ENCODE measurements at places on chromosomes 2 and 18. TPM values are rescaled to one million over a fixed set of nuclear protein-coding genes. Genes with fewer than 3 reads are reported as not detected.
A peak's percentile ranks its signal among the peaks of the same experiment; 100 is the strongest.

Gene RBM44
- total RNA-seq: 0.42 TPM

GRCh38 chr2:11375025-11375688 is 30.7 kb upstream of the ROCK2 start:
- H3K4me3 ChIP-seq: no peak overlapping the region
- no peaks in the 10 kb centered on the region for H3K27me3 ChIP-seq
- no peak for DNase-seq
- H3K4me1 ChIP-seq: no peaks in the 10 kb centered on the region
- H3K36me3 ChIP-seq: no peaks in the 10 kb centered on the region
- no peak overlapping the region for H3K27ac ChIP-seq

GRCh38 chr2:86003967-86004366 is 101.7 kb downstream of the POLR1A start:
- peaks cover 12% of the 10 kb centered on the region for H3K36me3 ChIP-seq
- peaks cover 27% of the 10 kb centered on the region for H3K4me1 ChIP-seq
- H3K27ac ChIP-seq: no peak overlapping the region

DNA sequence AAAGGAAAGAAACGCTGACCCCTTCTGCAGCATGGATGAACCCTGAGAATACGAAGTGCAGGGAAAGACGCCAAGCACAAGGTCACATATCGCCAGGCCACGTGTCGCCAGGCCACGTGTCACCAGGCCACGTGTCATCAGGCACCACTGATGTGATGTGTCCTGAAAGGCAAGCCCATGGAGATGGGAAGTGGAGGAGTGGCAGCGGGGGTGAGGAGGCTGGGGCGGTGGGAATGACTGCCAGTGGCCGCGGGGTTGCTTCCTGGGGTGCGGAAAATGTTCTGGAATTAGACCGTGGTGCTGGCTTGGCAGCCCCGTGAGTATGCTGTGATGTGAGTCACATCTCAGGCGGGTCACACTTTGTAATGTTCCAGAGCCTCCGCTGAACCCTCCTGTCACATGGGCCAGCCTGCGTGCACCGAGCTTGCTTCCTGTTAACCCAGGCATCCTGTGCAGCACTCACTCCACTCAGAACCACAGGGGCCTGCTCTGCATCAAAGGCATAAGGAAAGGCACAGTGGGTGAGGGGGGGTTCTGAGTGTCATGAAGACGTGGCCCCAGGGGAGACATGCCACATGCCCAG is 39.0 kb downstream of the SLC66A2 start:
- H3K36me3 ChIP-seq: peaks cover 63% of the 10 kb centered on the region
- DNase-seq: peak; percentile 73
- H3K27me3 ChIP-seq: no peaks in the 10 kb centered on the region
- no peak overlapping the region for H3K4me3 ChIP-seq
- H3K4me1 ChIP-seq: peaks cover 16% of the 10 kb centered on the region
- no peak overlapping the region for H3K27ac ChIP-seq

DNA sequence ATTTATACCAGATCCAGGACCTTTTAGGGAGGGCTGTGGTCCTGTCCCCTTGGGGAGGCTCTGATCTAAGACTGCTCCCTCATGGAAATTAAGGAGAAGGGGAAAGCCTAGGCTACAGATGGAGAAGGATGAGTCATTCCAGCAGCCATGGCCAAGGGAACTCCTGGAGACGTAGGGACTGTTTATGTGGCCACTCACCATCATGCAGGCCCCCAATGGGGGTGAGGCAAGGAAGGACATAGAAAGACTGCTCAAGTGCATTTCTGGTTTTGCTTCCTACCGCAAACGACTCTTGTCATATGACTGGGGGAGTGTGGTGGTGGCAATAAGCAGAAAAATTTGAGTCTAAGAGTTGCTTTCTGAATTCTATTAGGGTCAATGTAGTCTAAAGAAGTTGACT is 54.0 kb upstream of the CYP1B1 start:
- no peaks in the 10 kb centered on the region for H3K4me1 ChIP-seq
- H3K27me3 ChIP-seq: peaks cover 1% of the 10 kb centered on the region
- H3K4me3 ChIP-seq: no peak overlapping the region
- H3K27ac ChIP-seq: no peak overlapping the region

- H3K36me3 ChIP-seq: peaks cover 32% of the 10 kb centered on the region
- peak overlapping the region; percentile 62 for H3K4me3 ChIP-seq
- DNase-seq: peak; percentile 94
Observed at GRCh38 chr2:96839293-96839874, 4.4 kb downstream of the ANKRD23 start.
